ENCODE measurements at places on chromosomes 5 and 9.

- DNase-seq, result no peak
Measured at GRCh38 chr5:123088031-123088805, 823 bp upstream of the PRDM6 start.

DNA sequence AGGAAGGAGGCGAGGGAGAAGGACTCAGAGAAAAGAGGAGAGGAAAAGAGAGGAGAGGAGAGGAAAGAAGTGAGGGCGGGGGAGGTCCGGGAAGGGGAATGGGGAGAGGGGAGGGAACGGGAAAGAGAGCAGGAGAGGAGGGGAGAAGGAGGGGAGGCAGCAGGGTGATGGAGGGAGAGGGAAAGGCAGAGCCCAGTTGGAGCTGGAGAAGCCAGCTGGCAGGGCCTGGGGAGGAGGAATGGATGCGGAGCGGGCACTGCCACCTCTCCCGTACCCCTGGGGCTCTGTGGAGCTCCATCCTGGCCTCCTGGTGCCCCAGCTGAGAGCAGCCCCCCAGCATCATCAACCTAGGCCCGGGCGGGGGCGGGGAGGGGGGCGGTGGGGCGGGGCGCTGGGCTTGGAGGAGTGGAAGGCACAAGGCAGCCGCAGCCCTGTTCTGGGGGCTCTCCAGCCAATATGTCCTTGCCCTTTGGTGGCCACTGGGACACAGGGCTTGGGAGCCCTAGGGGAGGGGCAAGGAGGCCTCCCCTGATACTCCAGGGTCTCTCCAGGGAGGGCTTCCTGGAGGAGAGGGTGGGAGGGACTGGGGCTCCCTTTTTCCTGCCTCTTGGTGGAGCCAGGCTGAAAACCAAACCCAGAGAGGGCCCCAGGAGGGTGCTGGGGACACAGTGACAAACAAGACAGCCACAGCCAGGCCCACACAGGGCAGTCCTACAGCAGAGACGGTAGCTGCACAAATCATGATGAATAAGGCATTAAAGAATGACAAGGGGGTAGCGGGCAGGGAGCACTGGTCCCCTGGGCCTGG is 123.7 kb downstream of the C9orf50 start:
- DNase-seq, result no peak

- DNase-seq, result no peak
Measured at GRCh38 chr9:5429873-5430564, 7.7 kb downstream of the PLGRKT start.

DNA sequence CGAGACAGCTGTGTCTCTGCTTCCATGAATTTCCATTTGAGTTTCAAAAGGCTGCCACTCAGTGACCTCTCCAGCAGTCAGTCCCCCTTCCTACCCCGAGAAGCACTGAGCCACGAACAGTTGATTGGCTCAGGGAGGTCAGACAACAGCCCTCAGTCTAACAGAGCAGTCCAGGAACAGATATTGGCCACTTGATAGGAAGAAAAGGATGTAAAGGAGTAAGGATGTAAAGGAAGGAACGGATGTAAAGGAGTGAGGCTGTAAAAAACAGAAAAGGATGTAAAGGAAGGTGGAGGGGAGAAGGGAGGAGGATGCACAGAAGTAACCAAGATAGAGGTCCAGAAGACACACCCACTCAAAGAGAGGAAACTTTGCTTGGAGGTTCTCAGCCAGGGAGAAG is 3.2 kb upstream of the NR4A3 start:
- peak; percentile 12 for DNase-seq

- DNase-seq, result no peak
Measured at GRCh38 chr5:134083517-134083916, 31.0 kb upstream of the TCF7 start.

- DNase-seq, result no peak
Measured at GRCh38 chr9:29336281-29336680, 1763.0 kb upstream of the C9orf72 start.

- peak; percentile 66 for DNase-seq
Measured at GRCh38 chr9:128689820-128690683, 1.0 kb downstream of the SET start.

- no peak for DNase-seq
Measured at GRCh38 chr5:10690460-10691440, 70.3 kb downstream of the DAP start.

- DNase-seq, result no peak
Measured at GRCh38 chr9:114146735-114147134, 8.6 kb upstream of the COL27A1 start.

DNA sequence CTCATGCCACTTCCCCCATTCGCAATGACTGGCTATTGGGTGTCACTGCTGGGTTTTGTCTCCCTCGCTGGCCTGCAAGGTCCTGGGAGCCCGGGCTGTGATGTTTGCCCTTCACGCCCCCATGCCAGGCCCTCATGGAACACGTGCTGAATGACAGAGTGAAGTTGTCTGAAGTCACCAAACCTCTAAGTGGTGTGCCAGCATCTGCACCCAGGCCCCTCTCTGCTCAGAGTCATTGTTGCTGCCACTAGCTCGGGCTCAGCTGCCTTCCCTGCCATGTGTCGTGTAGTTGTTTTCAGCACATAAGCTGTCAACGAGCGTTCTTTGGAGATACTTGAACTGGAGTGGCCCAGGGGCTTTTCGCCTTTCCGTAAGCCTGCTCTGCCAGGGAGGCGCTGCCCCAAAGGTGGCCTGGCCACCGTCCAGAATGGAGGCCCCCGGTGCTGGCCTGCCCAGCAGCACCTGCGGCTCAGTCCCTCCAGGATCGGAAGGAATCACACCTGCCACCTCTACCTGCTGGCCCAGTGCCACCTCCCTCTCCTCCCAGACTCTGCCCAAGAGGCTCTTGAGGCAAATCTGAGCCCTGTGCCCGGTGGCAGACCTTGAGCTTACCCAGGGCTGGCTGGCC is 250.1 kb downstream of the PBX3 start:
- DNase-seq, result no peak

DNA sequence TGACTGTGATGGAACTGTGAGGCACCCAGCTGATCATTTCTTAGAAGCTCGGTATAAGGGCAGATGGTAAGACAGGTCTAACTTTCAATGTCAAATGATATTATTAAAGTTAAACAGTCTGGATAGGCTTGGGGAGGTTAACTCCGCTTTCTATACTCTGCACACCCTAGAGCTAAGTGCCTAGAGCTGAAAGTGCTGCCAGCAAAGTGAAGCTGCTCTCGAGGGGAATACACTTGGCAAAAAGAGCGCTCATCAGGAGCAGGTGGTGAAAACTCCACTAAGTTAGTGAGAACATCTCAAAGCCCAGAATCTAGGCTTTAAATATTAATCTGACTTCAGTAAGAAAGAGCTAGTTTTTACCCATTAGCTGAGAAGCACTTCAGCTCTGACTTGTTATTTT is 349.6 kb upstream of the SLC30A5 start:
- no peak for DNase-seq

- DNase-seq, result no peak
Measured at GRCh38 chr9:136562746-136563495, 17.1 kb upstream of the NOTCH1 start.

DNA sequence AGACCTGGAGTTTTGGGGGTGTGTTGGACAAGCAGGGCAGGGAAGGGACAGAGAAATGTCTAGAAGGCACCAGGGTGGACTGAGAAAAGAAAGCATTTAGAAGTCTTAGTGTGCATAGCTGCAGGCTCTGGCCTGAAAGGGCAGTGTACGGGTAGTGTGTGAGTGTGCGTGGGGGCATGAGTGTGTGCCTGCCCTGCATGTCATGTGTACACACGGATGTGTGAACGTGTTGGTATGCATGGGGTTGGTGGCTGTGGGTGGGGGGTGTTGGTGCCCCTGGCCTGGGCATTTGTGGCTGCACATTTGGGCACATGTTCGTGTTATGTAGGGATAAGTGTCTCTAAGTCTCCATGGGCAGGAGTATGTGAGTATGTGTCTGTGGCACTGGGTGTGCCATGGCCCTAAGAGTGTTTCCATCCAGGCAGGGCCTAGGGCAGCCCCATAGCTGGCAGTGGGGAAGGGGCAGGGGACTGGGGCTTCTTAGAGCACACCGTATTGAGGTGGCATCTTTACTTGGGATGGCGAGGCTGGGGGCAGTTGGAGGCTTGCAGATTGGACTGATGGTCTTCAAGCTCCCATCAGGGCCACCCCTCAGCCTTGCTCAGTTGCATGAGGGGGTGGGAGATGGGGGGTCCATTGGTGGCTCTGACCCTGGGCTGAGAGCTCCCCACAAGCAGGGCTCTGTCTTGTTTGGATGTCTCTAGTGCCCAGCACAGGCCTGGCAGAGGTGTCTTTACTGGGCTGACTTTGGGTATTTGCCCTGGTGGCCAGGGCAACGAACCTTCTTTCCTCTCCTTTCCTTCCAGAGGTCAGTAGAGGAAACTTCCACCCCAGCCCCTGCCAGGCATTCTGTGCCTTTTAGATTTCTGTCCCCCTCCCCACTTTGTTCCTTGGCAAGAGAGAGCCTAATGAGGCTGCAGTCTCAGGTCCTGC is 15.0 kb downstream of the PSD2 start:
- DNase-seq, result no peak

GRCh38 chr5:103393101-103393754 is 134.7 kb downstream of the MACIR start:
- peak; percentile 7 for DNase-seq

DNA sequence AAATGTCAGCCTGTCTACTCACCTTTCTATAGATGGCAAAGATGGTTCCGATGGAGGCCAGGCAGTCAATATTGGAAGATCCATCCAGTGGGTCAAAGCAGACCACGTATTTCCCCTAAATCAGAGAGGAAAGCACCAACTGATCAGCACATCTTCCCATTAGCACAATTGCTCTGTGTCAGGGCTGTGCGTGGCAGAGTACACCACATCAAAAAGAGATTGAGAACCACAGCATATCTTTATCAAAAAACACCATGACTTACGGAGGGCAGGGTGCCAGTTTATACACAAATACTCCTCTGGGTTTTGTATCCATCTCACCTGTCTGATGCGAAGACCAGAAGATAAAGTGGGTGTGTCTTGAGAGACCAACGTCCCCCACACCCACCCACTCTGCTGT is 9.1 kb downstream of the FBP2 start:
- no peak for DNase-seq

DNA sequence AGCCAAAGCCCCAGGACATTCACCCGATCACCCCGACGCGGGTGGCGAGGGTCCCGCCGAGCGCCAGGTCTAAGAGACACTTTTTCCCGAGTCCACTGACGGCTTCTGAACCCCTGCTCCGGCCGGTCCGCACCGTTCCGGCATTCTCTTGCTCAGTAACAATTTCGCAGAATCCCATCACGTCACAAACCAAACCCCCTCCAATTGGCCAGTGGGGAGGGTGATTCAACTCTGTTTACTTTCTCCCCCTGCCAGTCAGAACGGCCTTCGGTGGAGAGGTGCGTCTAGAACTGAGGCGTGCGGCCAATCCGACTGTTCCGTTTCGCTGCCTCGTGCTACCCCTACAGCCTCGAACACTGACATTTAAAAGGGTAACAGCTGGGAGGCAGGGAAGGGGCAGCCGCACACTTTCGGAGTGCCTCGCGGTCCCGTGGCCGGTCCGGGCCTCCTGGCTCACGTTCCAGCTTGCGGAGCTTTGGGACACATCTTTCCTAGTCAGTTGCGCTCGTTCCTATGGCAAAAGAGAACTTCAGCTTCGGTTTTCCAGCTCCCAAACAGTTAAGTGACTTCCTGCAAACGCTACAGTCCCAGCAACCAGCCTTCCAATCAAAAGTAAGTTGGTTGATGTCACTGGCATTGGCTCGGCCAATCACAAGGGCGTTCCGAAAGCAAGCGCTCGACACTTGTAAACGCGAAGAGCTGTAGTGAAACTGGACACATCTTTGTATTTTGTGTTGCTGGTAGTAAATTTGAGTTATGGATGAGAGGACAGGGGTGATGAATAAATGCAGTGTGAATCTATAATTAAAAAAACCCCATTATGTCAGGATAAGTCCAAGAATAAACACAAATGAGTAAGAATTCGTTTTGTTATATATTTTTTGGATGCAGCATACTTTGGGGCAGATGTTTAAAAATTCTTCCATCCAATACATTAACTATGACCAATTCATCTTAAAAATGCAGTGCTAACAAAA is at the start of gene KLF9:
Gene KLF9, minus strand, starts transcription at position 859 of the 977 bp plus-strand sequence. CDS start 1,294 bp downstream, outside the sequence.
- peak; percentile 92 for DNase-seq

DNA sequence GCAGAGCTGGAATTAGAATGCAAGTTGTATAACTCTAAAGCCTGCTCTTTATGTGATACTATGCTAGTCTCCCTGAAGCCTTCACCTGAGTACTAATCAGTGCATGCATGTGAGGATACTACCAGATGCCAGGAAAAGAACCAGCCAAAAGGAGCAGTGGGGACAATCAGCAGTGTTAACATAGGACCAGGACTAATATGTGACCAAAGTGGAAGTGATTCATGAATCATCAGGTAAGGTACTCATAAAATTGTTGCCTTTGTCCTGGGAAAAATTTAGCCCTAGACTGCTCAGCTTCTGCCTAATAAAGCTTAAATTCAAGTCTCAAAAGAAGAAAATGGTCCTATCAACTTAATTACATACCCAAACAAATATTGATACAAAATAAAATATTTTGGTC is 13.4 kb upstream of the TSLP start:
- DNase-seq, result no peak

GRCh38 chr5:136082390-136083193 is 50.1 kb upstream of the SMAD5 start:
- DNase-seq, result peak; percentile 63

- DNase-seq, result no peak
Measured at GRCh38 chr5:93349613-93350012, 231.4 kb downstream of the NR2F1-AS1 start.

DNA sequence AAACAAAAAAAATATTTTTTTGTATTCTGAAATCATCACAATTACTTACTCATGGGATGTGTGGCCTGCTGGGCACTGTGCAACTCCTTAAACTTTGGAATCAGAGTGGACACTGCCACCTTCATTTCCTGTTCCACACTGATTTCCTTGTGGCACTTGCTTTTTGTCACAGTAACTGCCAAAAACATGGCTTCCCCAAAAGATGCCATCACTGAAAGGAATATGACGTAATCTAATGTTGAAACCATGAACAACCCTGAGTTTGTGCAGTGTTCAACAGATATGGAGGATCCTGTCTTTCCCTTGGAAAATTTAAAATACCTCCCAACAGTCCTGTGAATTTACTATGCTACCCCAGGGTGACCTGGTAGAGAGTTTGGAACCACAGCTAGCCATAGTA is 12.6 kb upstream of the IL12B start:
- peak; percentile 67 for DNase-seq

DNA sequence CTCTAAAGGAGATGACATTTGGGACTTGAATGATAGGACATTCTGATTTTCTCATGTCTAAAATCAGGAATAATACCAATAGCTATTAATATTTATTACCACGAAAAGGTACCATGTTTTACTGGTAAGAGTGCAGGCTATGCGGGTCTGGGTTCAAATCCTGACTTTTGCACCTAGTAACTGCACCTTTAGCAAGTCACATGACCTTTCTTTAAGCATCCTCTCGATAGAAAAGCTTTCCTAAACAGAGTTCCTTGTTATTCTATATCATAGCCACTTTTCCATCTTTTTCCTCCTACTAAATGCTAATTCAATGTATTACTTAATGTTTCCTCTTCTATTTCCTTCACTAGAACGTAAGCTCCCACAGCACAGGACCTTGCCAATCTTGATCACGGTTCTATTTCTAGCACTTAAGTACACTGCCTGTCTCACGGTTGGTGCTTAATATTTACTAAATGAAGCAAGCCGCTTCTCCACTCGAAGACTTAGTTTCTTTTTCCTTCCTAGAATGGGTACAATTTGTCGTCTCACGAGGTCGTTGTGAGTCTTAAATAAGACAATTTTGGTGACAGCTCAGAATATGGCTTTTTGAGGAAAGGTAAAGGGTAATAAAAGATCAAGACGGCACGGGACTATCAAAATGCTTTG is 816 bp downstream of the RBM18 start:
- peak; percentile 30 for DNase-seq

- DNase-seq, result no peak
Measured at GRCh38 chr5:16061163-16061562, 118.4 kb downstream of the MARCHF11 start.
